ENCODE measurements at places on chromosomes 1 and 21. TPM values are rescaled to one million over a fixed set of nuclear protein-coding genes. Genes with fewer than 3 reads are reported as not detected.
A peak's percentile ranks its signal among the peaks of the same experiment; 100 is the strongest.

- peak; percentile 94 for ATAC-seq
These were observed 18.4 kb upstream of the RPL11 start for GRCh38 chr1:23673086-23673813.

DNA sequence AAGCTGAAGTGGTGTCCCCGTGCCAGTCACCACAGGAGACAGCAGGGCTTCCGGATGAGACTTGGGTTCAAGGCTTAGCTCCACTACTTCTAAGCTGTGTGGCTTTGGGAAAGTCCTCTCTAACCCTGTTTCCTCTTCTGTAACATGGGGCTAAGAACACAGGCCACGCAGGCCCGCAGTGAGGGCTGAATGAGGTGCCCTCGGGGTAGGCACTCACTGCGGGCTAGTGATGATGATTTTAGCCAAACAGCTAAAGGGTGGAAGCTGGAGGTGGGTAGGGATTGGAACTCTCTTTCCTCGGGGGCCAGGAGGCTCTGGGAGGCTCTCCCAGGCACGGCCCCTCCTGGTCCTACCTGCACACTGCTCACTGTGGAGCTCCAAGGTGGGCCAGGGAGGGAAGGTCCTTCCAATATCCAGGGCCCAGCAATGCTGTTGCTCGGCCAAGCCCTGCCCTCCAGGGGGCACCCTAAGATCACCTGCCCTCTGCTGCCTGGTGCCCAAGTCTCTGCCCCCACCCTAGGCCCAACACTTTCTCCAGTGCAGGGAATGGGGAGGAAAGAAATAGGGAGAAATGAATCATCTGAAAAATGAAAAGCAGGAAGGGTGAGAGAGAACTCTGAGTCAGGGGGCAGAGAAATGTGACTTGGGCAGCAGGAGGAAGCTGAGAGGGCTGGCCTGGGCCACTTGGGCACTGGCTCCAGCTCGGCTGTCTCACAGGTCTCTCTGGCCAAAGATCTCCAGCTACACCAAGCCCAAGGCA is 19.2 kb upstream of the EVA1B start:
- ATAC-seq, result peak; percentile 64

DNA sequence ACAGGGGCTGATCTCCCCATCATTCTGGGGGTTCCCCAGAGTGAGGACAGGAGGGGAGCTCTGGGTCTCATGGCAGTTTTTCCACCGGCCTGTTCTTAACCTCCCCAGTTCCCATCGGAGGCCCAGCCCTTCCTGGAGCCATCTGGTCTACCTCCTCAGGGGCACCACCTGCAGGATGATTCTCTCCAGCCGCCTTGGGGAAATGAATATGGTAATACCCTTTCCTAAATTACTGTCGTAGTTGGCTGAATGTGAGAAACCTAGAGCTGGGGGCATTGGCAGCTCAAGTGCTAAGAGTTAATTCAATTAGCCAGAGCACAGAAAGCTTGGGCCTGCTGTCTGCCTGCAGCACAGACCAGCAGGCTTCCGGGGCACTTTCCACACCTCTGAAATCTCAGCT is 64.9 kb downstream of the TAS1R2 start:
- no peak for ATAC-seq

- no peak for ATAC-seq
These were observed 3.9 kb downstream of the ID3 start for GRCh38 chr1:23555270-23555985.

DNA sequence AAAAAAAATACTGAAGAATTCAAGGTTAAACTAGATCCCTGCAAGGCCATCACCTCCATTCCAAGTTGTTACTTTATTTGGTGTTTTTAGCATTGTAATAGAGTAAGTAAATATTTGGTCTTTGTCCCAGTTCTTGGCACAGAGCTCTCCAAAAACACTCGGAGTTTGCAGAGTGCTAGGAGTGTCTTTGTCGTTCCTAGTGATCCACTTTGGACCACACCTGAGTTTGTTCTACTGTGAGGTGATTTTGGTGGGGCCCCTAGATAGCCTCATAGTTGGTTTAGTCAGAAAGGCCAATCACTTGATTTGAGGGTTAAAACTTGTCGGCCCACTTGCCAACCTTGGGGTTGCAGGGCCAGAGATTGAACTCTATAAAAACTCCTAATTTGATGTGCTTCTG is 25.6 kb downstream of the SYNC start:
- no peak for ATAC-seq

GRCh38 chr1:208207388-208208131 is 36.6 kb downstream of the PLXNA2 start:
- ATAC-seq, result peak; percentile 80

GRCh38 chr1:31182352-31182751 is 57.3 kb downstream of the NKAIN1 start:
- ATAC-seq, result peak; percentile 87

- ATAC-seq, result no peak
These were observed 76.2 kb upstream of the TLR5 start for GRCh38 chr1:223219318-223219635.

- no peak for ATAC-seq
These were observed 113.4 kb downstream of the ERG start for GRCh38 chr21:38384675-38385426.

- no peak for ATAC-seq
These were observed 775 bp downstream of the MMEL1 start for GRCh38 chr1:2632051-2632430.

GRCh38 chr1:1080122-1080757 is 6.1 kb upstream of the RNF223 start:
- ATAC-seq, result peak; percentile 58

DNA sequence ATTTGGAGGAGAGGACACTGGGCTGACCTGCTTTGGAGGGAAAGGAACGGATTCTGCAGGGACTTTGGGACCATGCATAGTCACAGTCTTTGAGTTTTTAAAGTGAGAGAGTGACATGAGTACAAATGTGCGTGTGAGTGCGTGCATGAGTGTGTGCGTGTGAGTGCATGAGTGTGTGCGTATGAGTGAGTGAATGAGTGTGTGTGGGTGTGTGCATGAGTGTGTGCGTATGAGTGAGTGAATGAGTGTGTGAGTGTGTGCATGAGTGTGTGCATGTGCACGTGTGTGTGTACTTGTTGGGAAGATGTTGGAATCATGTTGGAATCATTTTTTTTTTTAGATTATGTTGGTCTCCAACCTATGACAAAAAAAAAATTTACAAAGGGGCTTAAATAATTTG is 70.5 kb downstream of the PAX7 start:
- no peak for ATAC-seq

DNA sequence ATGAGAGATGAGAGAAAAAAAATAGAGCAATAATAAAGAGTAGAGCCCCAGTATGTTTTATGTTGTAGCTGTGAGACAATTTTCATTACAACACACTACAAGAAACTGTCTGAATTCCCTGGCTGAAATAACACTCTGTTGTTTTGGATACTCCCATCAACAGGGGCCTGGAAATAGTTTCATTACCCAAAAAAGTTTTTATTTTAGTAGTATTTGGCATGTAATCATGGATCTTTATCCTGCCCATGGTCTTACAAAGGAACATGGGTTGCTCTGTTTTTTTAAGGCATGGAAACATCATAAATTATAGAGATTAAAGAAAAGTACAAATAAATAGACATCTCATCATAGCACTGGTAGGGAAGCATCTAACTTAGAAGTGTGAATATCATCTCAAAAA is 56.3 kb downstream of the GNG12 start:
- ATAC-seq, result no peak

The CSMD2 gene
- 0.08 TPM for total RNA-seq

The MAB21L3 gene
- 6.7 TPM for total RNA-seq

The GFI1 gene
- total RNA-seq, result 0.24 TPM

The SGIP1 gene
- 1.4 TPM for total RNA-seq

The C1QTNF12 gene
- 3.9 TPM for total RNA-seq

The OR10Z1 gene
- total RNA-seq, result not detected

The TRIM46 gene
- 0.12 TPM for total RNA-seq

The ATP1A4 gene
- total RNA-seq, result not detected

The PLA2G2D gene
- 0.20 TPM for total RNA-seq

The TRNP1 gene
- total RNA-seq, result 75.0 TPM

The EPHA8 gene
- total RNA-seq, result 0.48 TPM

The DCDC2B gene
- total RNA-seq, result not detected

The S100A5 gene
- total RNA-seq, result not detected

The TENT5C gene
- total RNA-seq, result 1.1 TPM

The KCNJ9 gene
- total RNA-seq, result not detected
